Brain microvascular endothelial cell (primary cell): ENCODE measurements at places on chromosomes 1 and 21.

- DNase-seq = no peak
Observed at GRCh38 chr21:35641271-35642016, 418.9 kb downstream of the SETD4 start.

GRCh38 chr1:43858324-43858723 is 75.3 kb upstream of the ARTN start:
- DNase-seq = peak; percentile 99

DNA sequence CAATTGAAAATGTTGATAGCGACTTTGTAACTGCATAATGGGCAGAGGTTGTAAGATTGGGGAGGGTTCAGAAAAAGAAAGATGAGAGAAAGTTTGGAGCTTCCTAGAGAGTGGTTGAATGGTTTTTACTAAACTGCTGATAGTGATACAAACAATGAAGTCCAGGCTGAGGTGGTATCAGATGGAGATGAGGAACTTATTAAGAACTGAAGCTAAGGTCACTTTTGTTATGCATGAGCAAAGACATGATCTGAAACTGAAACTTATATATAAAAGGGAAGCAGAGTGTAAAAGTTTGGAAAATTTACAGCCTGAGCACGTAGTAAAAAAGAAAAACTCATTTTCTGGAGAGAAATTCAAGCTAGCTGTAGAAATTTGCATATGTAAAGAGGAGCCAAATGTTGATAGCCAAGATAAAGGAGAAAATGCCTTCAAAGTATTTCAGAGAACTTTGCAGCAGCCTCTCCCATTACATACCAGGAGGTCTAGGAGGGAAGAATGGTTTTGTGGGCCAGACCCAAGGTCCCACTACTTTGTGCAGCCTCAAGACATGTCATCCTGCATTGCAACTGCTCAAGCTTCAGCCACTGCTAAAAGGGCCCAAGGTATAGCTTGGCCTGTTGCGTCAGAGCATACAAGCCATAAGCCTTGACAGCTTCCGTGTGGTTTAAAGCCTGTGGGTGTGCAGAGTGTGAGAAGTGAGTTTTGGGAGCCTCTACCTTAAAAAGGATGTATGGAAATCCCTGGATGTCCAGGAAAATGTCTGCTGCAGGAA is 843.9 kb downstream of the AMY1C start:
- DNase-seq = no peak

- no peak for DNase-seq
Observed at GRCh38 chr1:33277488-33278084, 21.3 kb downstream of the ZNF362 start.

DNA sequence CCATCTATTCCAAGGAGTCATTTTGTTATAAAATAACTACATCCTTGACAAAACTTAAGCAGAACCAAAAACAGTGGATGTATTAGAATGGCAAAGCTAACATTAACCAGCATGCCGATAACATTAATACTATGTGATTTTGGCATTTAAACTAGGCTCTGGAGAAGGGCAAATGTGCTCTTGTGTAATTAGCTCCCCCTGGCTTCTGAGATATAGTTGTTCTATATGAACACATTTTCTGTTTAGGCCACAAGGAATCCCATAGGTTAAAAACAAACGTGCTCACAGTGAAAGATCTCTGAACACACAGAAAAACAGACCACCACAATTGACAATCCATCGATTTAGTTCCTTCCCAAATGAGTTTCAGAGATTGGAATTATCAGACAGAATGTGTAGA is 57.4 kb upstream of the TARS2 start:
- DNase-seq = no peak

- no peak for DNase-seq
Observed at GRCh38 chr1:82401116-82401515, 600.4 kb downstream of the ADGRL2 start.

GRCh38 chr21:25509862-25510261 is 97.4 kb downstream of the MRPL39 start:
- no peak for DNase-seq

DNA sequence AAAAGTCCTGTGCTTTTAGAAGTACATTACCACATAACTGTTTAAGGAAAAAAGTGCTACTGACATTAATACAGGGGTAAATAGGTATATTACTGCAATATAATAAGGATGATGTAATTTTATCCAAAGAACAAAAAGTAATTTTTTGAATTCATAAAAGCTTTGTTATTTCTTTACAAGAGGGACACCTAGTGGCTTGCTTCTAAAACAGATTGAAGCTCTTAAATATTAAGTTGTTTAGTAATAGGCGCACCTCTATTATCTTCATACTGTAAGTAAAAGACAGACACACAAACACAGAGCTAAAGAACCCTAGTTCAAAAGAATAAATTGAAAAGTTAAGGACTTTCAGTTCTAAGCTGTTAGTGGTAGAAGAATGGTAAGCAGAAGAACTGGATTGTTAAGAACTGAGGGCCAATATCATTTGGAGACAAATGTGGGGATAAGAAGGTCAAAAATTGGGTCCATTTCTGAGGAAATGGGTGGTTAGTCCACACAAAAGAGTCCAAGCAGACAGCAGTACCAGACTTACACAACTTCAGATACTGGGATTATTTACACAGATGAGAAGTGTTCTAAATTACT is 15.4 kb downstream of the ZNHIT6 start:
- DNase-seq = peak; percentile 13

- peak; percentile 85 for DNase-seq
Observed at GRCh38 chr1:231584117-231584516, 42.5 kb upstream of the DISC1 start.

DNA sequence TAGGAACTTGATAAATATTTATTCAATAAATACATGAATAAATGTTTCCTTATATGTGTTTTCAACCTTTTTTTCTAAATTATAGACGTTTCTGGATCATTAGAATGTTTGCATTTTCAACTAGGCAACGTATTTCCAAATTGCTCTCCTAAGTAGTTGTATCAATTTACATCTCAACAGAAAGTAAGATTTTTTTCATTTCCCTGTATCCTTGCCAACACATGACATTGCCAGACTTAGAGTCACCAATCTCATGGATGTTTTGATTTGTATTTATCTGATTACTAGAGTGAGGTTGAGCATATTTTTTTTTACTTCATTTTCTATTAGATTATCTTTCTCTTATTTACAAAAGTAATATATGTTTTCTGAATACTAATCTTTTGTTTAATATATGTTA is 22.2 kb upstream of the SMG7 start:
- DNase-seq = no peak
